ENCODE measurements at places on chromosomes 16 and 17.

DNA sequence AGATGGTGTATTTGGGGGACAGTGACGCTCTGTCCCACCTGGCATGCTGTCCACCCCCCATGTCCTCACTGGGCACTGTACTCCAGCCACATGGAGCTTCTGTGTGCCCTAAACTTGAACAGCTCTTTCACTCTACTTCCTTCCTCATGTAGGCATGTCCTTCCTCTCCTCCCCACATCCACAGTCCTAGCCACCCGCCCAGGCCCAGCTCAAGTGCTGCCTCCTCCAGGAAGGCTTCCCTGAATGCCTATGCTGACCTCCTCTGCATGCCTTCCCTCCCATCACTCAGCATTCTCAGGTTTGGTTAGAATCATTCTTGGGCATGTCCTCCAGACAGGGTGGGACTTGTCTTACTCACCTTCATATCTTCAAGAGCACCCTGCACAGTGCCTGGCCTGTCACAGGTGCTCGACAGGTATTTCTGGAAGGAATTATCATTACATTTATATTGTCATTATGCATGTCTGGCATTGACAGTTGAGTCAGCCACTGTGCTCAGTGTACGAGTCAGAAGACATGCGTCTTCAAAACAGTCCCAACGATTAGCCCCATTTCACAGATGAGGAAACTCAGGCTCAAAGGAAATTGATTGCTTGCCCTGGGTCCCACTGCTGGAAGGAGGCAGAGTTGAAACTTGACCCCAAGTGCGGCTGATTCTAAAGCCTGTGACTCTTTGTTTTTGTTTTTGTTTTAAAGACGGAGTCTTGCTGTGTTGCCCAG lies 42.1 kb upstream of the TOB1 start:
- DNase-seq, result no peak

- no peak for DNase-seq
Observed at GRCh38 chr17:40475234-40475908, 26.1 kb downstream of the TNS4 start.

DNA sequence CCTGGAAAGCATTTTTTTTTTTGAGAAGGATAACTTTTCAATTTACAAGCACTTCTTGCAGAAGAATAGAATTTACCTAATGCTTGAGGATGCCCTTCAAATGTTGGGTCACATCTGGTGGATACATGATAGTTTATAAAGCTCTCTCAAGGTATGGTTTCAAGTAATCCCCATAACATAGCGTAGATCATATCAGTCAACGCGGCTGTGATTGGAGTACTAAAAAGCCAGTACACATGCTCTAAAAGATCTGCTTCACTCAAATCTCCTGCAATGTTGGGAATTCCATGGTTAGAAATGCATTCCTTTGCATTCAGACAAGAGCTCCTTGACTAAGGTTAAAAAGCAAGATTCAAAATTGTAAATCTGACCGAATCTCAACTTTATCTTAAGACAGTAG lies 3.9 kb upstream of the KCNJ16 start:
- DNase-seq, result no peak

DNA sequence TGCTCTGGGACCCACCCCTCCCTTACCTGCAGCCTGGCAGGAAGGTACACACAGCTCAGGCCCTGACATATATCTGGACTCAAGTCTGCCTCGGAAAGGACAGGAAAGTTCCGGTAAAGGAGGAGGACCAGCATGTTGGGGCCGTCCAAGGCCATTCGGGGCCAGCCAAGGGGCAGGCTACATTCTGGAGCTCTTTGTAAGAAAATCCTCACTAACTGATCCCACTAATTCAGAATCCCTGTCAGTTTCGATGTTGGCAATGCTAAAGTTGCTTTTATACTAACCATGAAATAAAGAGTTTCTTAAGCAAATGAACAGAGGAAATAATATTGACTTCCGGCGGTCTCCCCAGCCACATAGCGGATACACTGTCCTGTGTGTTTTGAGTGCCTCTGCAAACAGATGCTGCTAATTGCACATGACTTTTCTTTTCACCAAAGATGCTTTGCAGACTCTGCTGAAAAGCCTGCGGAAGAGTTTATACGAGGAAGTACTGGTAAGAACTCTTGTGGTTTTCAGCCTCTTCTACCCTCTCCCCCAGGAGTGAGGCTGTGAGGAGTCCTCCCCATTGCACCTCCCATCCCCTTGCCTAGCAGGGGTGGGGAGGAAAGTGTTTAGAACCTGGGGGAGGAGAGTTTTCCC lies 54.8 kb downstream of the PLXDC1 start:
- no peak for DNase-seq

- DNase-seq, result no peak
Observed at GRCh38 chr17:75536366-75536765, 10.9 kb downstream of the LLGL2 start.
